CD4-positive, alpha-beta T cell treated with Interleukin-6 at 100 ng/mL for 8 hours (primary cell): ENCODE measurements at places on chromosomes 1 and 21.
A peak's percentile ranks its signal among the peaks of the same experiment; 100 is the strongest.

- no peak for DNase-seq
Measured at GRCh38 chr21:23247334-23247733, 2249.1 kb downstream of the NCAM2 start.

- DNase-seq = no peak
Measured at GRCh38 chr1:72498371-72498770, 216.0 kb upstream of the NEGR1 start.

DNA sequence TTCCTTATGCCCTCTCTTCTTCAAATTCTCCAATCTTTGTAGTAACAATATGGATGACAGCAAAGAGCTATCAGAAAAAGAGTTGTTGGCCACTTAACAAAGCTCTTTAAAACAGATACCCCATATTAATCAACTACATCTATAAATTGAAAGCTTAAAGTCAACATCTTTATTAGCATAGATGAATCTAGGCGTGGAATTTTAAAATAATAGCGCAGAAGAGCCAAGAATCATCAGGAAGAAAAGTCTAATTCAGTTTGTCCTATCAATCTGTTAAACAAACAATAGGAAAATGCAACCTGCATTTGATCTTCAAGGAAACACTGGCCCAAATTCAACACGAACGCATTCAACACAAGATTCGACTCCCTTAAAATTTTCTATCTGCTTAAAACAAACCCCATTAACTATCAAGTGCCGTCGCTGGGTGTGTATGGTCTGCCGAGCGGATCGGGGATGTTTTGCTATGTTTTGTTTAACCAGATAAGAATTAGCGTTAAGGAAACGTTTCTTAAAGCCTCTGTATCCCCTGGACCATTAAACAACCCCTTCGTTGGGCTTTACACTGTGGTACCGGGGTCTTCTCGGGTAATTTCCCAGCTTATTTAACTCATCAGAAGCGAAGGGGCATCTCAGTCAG is 1.0 kb downstream of the LYST start:
- DNase-seq = no peak

DNA sequence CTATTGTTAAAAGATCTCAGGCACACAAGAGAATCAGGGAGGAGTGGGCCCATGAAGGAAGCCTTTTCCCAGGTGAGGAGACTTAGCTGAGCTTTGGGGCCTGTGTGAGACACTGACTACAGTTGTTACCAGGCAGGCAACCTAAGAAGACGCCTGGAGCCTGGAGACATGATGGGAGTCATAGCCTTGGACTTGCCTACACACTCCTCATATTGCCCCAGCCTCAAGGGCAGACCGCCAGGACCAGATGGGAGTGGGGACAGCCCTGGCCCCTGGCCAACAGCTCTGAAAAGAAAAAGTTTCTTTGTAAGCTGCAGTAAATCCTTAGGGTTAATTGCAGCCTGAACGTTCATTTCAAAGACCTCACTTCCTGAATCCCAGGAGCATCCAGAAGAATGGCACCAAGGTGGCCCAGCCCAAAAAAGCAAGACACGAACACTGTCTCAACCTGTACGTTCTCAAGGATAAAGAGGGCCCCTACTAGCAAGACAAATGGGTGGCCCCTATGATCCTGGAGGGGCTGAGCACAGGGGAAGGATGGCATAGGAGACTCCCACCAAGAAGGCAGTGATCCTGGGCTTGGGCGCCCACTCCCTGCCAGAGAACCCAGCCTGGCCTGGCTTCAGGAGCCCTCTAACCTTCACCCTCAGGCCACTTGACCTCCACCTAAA is 33.2 kb upstream of the BTG2 start:
- DNase-seq = no peak

- no peak for DNase-seq
Measured at GRCh38 chr1:203676455-203676854, 49.8 kb downstream of the ATP2B4 start.

- DNase-seq = no peak
Measured at GRCh38 chr1:181094416-181095212, 6.1 kb downstream of the IER5 start.

DNA sequence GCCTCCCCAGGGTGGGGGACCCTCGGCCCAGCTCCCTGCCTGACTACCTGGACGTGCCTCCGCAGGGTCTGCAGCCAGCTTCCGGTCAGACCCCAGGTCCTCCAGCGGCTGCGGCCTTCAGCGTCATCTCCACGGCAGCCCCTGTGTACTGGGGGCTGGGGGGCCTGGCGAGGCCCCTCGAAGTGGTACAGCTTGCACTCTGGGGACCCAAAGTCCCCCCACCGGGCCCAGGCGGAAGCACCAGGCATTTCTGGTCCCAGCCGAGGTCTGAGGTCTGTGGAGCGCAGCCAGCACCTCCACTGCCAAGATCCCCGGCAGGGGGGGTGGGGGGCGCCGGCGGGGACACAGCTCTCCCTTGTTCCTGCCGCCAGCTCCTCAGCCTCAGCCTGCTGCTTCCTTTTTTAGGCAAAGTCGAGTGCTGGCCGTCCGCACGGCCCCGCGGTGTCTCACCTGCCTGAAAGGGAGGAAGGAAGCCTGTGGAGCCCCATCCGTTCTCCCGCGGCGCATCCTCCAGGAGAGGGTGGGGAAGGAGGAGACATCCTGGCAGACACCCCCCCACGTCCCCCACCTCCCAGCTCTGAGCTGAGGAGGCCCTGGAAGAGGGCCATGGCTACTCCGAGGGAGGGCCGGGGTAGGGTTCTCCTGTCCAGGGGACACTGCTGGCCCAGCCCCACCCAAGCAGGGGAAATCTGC is 1.2 kb upstream of the VWA1 start:
- no peak for DNase-seq

DNA sequence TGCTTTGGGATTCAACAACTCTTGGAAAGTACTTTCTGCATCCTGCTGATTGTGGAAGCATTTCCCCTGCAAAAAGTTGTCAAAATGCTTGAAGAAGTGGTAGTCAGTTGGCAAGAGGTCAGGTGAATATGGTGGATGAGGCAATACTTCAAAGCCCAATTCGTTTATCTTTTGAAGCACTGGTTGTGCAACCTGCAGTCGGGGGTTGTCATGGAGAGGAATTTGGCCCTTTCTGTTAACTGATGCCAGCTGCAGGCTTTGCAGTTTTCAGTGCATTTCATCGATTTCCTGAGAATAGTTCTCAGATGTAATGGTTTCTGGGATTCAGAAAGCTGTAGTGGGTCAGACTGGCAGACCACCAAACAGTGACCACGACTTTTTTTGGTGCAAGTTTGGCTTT is 47.6 kb upstream of the GJA5 start:
- DNase-seq = no peak

GRCh38 chr1:86445919-86446318 is 21.9 kb downstream of the CLCA2 start:
- DNase-seq = no peak

DNA sequence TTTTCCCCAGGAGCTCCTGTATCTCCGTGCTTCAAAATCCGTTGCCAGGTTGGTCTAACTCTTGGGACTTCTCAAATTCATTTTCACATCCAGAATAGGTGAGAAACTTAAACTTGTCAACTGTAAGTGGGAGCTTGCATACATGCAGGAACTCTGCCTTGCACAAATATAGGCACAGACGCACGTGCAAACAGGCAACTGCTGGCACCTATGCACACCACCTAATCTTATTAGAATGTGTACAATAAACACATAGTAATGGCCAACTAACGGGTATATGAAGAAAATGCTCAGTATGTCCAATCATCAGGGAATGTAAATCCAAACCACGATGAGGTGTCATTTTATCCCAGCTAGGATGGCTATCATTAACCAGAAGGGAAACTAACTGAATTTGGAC is 22.6 kb upstream of the FCGR2A start:
- no peak for DNase-seq

GRCh38 chr21:42063571-42064521 is 7.3 kb upstream of the UMODL1 start:
- peak; percentile 62 for DNase-seq

- DNase-seq = no peak
Measured at GRCh38 chr1:42935971-42936308, 22.7 kb downstream of the SLC2A1 start.

- no peak for DNase-seq
Measured at GRCh38 chr1:96002201-96002600, 719.4 kb upstream of the PTBP2 start.

DNA sequence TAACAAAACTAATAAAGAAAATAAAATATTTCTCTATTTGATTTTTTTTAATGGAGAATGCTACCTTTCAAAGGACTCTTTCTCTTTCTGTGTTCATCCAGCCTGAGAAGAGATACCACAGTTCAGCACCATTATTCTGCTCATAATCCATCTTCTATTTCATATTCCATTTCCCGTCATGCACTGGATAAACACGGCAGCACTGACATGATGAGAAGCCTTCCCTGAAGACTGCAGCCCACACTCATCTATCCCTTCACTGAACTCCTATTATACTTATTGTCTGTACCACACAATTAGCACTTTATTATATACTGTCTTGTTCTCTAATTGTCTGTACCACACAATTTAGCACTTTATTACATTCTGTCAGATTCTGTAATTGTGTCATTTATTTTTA is 10.7 kb upstream of the NPL start:
- no peak for DNase-seq

- DNase-seq = peak; percentile 68
Measured at GRCh38 chr1:158998781-158999161, 10.9 kb upstream of the IFI16 start.

DNA sequence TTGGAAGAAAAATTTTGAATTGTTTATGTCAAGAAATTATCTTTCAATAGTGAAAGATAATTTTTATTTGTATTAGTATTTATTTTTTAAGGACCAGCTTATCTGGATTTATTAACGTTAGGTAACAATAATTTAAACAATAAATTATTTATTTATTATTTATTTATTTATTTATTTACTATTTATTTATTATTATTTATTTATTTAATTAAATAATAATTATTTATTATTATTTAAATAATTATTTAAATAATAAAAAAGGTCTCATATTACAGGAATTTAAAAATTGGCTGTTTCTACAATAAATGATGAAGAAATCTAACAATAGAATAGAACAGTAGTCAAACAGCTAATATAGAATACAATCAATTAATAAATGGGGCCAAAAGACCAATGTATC is 618.7 kb upstream of the BRINP3 start:
- DNase-seq = no peak

- no peak for DNase-seq
Measured at GRCh38 chr1:98304888-98305287, 356.6 kb upstream of the SNX7 start.

- no peak for DNase-seq
Measured at GRCh38 chr1:151611288-151611790, 511 bp upstream of the SNX27 start.

- DNase-seq = no peak
Measured at GRCh38 chr1:85022700-85023099, 25.6 kb downstream of the MCOLN3 start.

DNA sequence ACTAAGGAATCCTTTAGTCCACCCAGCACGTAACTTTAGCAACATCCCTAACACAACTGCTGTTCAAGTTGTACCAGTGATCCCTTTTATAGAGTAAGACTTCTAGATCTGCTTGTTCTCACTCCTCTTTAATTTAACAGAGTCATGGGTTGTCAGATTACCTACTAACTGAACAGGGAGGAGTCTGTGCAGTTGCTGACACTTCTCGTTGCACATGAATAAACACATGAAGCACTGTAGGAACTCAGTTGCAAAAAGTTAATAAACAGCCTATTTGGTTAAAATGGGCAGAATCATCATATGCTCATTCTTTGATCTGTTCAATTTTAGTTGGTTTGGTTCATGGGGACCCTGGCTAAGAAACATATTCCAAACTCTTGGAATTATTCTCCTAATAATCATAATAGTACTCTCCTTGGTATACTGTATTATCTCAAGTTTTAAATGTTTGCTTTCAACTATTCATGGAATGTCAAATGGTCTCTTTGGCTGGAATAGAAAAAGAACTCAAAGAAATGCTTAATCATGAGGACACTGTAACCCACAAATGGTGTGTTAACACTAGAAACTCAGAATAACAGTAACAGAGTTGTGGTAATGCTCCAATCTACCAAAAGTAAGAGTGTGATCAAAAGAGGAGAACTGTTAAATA is 15.6 kb downstream of the PLPPR5 start:
- no peak for DNase-seq

GRCh38 chr1:31815307-31815645 is 546 bp downstream of the SPOCD1 start:
- no peak for DNase-seq

DNA sequence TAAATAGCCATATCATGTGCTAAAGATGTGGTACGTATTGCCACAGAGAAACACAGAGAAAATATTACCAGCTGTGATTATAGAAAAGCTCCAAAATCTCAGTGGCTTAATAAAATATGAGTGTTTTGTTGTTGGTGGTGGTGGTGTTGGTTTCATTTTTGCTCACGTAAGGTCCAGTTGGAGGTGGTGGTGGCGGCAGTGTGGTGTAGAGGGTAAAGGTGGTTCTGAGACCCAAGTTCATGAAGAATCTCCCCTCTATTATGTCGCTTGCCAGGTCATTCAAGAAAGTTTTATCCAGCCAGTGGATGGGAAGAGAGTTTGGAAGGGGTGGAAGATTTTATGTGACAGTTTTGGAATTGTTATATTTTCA is 217.6 kb upstream of the SAMSN1 start:
- no peak for DNase-seq

DNA sequence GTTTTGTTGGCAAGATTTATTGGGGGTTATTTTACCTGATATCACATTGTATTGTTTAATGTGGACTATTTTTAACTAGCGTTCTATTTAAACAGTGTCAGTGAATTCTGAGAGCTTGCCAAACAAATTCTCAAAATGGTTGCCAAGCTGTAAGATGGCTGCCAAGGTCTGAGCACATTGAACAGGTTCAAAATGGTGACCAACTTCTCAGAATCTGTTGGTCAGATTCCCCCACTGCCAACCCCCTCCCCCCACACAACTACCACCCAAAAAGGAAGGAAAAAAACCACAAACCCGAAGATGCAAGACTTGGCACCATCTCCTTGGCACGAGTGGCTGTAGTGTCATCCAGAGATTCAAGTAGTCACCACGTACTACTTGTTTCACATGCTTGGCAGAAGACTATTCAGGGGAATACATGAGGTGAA is 159.1 kb downstream of the NFIA start:
- DNase-seq = no peak

GRCh38 chr1:29962336-29962735 is 726.0 kb downstream of the PTPRU start:
- DNase-seq = no peak
